Mesothelial cell of epicardium (in vitro differentiated cells): ENCODE measurements at places on chromosomes 4 and X.

- H3K27ac ChIP-seq = peak overlapping the region; percentile 0
- no peaks in the 10 kb centered on the region for H3K27me3 ChIP-seq
- peaks cover 15% of the 10 kb centered on the region for H3K4me1 ChIP-seq
Observed at GRCh38 chr4:87068583-87069021, 133.8 kb downstream of the AFF1 start.

DNA sequence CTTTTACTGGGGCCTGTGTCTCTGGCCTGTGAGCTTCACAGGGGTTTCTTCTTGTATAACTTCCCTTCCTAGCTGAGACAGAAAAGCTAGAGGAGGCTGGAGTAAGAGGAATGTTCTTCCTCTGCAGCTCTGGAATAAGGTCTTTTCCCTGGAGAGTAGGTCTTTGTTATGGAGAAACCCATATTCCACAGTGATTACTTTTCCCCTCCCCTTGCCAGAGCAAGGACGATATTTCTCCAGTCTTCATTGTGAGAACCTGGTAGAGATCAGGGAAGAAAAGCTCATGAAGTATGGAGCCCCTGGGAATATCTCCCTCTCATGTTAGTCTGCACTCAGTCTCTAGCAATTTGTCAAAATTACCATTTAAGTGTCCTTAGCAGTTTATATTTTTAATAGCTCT, 18.7 kb upstream of the GLRB start:
- no peaks in the 10 kb centered on the region for H3K27me3 ChIP-seq
- no peak for DNase-seq
- H3K36me3 ChIP-seq = no peaks in the 10 kb centered on the region
- peaks cover 6% of the 10 kb centered on the region for H3K4me1 ChIP-seq
- no peak overlapping the region for H3K27ac ChIP-seq
- no peak overlapping the region for H3K4me3 ChIP-seq

DNA sequence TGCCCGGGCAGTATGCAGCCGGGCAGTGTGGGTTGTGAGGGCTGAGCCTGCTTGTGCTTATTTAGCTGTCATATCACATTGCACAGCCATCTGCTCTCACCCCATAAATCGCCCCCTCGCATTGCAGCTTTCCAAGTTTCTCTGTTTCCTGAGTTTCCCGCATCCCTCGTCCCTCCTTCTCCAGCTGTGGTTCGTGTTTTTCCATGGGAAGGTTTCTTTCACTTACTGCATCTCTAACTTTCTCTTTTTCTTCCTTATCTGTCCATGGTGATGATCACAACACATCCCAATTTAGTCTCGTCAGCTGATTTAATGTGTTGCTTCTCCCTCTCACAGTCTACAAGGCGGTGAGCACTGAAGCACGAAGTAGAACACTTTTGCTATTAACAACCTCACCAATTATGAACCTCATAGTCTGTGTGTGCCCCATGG, 118.1 kb downstream of the ENPP6 start:
- H3K4me3 ChIP-seq = no peak overlapping the region
- H3K27me3 ChIP-seq = peaks cover 2% of the 10 kb centered on the region
- peaks cover 60% of the 10 kb centered on the region for H3K4me1 ChIP-seq

GRCh38 chr4:12588582-12588981, 895.6 kb downstream of the RAB28 start:
- no peak for DNase-seq
- no peaks in the 10 kb centered on the region for H3K36me3 ChIP-seq
- no peak overlapping the region for H3K4me3 ChIP-seq
- H3K27me3 ChIP-seq = no peaks in the 10 kb centered on the region
- no peak overlapping the region for H3K27ac ChIP-seq

GRCh38 chr4:74166135-74166534, 8.2 kb downstream of the MTHFD2L start:
- H3K27me3 ChIP-seq = no peaks in the 10 kb centered on the region
- H3K27ac ChIP-seq = no peak overlapping the region
- peaks cover 19% of the 10 kb centered on the region for H3K4me1 ChIP-seq
- no peak for DNase-seq
- H3K36me3 ChIP-seq = peaks cover 18% of the 10 kb centered on the region

GRCh38 chrX:5474282-5474681, 754.4 kb downstream of the NLGN4X start:
- H3K36me3 ChIP-seq = no peaks in the 10 kb centered on the region
- no peak overlapping the region for H3K4me3 ChIP-seq
- no peak overlapping the region for H3K27ac ChIP-seq
- H3K4me1 ChIP-seq = no peaks in the 10 kb centered on the region

- H3K27me3 ChIP-seq = no peaks in the 10 kb centered on the region
- H3K36me3 ChIP-seq = no peaks in the 10 kb centered on the region
- no peak overlapping the region for H3K27ac ChIP-seq
- DNase-seq = no peak
Observed at GRCh38 chr4:183147983-183148382, 48.9 kb downstream of the WWC2 start.

DNA sequence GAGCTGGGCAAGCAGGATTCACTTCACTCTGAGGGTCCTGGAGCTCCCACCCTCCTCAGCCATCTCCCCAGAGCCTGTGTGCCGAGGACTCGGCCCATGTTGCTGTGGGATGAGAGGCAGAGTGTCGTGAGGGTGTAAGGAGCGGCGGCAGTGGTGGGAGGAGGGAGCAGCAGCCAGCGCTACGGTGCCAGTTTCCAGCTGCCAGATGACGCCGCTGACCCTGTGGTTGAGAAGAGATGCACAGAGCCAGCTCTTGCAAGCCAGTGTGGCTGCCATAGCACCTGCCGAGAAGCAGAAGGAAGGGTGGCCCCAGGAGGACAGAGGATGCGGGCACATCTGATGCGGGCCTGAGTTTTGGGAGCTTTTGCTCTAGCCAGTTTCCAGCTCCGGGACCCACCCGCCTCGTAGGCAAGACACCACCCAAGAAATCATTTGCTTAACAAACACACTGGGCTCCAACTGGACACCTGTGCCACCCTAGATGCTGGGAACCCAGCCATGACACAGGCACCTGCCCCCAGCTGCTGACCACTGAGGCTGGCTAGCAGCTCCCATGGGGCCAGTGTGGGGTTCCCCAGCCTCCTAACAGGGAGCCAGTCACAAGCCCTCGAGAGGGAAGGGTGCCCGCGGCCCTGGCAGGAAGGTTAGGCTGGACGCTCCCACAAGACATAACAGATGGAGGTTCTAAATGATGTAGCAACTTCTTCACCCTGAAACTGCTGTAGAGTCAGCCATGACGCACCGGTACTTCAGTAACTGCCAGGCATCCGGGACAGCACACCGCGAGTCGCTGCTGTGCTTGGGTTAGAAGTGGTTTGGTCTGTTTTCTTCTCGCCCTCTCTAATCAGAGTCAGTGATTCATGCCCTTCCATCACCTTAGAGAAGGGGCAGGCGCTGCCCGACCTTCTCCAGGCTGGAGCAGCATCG, 8.9 kb downstream of the MSANTD1 start:
- no peaks in the 10 kb centered on the region for H3K27me3 ChIP-seq
- peak; percentile 13 for DNase-seq
- H3K36me3 ChIP-seq = no peaks in the 10 kb centered on the region

- H3K4me3 ChIP-seq = no peak overlapping the region
- peaks cover 35% of the 10 kb centered on the region for H3K4me1 ChIP-seq
- H3K36me3 ChIP-seq = peaks cover 3% of the 10 kb centered on the region
- no peaks in the 10 kb centered on the region for H3K27me3 ChIP-seq
- H3K27ac ChIP-seq = peak overlapping the region; percentile 89
- DNase-seq = no peak
Observed at GRCh38 chrX:19863212-19863856, 24.1 kb downstream of the SH3KBP1 start.

DNA sequence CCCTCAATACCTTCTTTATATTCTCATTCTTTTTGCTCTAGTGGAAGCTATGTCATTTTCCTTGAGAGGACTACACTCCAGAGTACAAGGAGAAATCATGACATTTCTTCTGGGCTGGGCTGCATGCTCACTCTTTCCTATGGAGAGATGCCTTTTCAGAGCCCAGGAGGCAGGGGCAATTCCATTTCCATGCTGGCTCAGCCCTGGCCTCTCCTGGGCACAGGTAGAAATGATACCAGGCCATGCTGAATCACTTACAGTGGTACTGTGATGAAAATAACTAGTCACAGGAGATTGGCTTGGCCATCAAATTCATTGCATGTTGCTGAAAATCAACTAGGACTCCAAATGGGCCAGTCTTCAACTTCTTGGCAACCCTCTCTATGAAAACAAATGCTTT, 34.0 kb upstream of the PPARGC1A start:
- peaks cover 10% of the 10 kb centered on the region for H3K4me1 ChIP-seq
- no peak overlapping the region for H3K27ac ChIP-seq
- no peaks in the 10 kb centered on the region for H3K36me3 ChIP-seq
- peaks cover 2% of the 10 kb centered on the region for H3K27me3 ChIP-seq
- no peak overlapping the region for H3K4me3 ChIP-seq

DNA sequence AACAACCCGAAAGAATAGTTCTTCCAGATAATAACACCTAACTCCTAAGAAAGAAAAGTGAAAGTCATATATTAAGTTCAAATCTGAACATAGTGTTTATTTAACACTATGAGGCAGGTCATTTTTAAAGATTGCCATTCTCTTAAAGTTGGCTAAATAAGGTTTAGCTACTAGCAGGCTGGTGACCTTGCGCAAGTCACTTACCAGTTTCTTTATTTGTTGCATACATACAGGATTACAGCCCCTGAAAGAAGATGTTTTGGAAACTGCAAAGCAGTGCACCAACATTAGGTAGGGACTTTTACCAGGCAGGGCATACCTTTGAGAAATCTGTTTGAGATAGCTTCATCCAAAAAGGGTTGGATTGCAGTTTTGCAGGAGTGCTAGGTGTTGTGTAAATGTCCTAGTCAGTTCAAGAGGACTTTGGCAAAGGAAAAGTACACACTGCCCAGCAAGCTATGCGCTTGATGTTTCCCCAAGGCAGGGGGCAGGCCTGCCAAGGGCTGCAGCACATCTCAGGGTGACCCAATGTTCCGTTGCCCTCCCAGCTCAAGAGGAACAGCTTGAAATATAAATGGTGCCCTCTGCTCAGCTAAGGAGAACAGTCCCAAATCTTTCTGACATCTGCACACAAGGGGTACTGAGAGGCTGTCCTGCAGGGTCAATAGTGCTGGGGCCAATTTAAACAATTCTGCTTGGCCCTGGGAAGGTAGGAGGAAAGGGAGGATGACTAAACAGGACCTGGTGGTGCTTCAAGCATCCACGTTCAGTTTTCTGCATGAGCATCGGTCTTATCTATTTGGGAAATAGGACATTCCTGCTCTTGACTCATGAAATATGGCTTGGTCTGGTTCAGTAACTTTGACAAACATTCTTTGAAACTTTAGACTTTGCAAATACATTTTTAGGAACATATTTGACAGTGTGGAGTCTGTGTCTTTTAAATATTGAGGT, 130.8 kb downstream of the COL4A6 start:
- H3K36me3 ChIP-seq = no peaks in the 10 kb centered on the region
- peak overlapping the region; percentile 92 for H3K27ac ChIP-seq
- H3K4me1 ChIP-seq = peaks cover 42% of the 10 kb centered on the region
- H3K27me3 ChIP-seq = no peaks in the 10 kb centered on the region
- H3K4me3 ChIP-seq = no peak overlapping the region

GRCh38 chrX:121755541-121755940, 708.1 kb downstream of the GLUD2 start:
- no peak for DNase-seq
- H3K27me3 ChIP-seq = no peaks in the 10 kb centered on the region
- H3K4me3 ChIP-seq = no peak overlapping the region
- no peaks in the 10 kb centered on the region for H3K4me1 ChIP-seq

DNA sequence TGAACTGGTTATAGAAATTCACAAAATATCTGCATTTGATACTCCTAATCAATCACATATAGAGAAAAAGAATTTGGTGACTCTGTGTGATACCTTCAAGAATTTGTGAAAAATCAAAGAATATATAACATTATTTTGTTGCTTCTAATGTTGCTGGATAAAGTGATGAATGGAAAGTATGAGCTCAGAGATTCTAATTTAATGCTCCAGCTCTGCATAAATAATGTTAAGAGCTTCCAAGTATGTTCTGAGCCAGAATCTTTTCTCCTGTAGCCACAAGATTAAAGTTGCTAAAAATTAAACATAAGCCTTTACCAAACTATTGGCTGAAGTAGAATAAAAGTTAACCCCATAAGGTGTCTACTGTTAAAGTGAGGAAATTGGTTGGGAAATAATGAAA, 294.7 kb upstream of the CT83 start:
- H3K27me3 ChIP-seq = no peaks in the 10 kb centered on the region
- H3K36me3 ChIP-seq = no peaks in the 10 kb centered on the region
- peaks cover 2% of the 10 kb centered on the region for H3K4me1 ChIP-seq
- DNase-seq = no peak

DNA sequence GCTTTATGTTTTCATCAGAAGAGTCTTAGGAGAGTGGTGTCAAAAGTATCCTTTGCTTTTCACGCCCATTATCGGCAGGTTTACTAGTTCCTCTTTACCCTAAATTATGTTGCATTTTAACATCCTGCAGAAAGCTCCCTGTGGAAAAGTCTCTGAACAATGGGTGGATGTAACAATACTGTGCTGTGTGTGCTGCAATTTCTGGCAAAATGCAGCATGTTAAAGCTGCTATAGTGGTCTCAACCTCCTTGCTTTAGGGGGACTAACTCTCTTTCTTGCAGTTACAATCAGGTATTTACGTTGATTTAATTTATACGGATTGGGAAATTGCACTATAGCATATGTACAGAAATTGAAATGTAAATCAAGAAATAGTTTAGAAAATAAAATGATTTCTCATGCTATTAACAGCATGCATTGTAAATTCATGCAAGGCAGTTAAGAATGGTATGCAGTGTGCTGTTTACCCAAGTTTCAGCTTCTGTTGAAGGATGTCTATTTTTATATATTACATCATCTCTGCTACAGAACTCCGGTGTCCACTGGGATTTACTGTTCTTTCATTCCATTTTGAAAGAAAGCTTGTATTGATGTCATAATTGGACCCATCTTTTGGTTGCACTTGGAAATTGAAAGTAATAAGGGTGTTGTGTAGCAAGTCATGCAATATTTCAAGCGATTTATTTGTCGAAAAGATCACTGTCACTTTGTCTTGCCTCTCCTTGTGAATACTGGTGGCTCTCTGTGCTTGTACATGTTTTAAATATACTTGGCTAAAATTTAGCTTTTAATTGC, 145.7 kb downstream of the RAPGEF2 start:
- H3K4me3 ChIP-seq = no peak overlapping the region
- no peaks in the 10 kb centered on the region for H3K27me3 ChIP-seq
- H3K36me3 ChIP-seq = peaks cover 22% of the 10 kb centered on the region
- no peak for DNase-seq
- peak overlapping the region; percentile 48 for H3K27ac ChIP-seq

DNA sequence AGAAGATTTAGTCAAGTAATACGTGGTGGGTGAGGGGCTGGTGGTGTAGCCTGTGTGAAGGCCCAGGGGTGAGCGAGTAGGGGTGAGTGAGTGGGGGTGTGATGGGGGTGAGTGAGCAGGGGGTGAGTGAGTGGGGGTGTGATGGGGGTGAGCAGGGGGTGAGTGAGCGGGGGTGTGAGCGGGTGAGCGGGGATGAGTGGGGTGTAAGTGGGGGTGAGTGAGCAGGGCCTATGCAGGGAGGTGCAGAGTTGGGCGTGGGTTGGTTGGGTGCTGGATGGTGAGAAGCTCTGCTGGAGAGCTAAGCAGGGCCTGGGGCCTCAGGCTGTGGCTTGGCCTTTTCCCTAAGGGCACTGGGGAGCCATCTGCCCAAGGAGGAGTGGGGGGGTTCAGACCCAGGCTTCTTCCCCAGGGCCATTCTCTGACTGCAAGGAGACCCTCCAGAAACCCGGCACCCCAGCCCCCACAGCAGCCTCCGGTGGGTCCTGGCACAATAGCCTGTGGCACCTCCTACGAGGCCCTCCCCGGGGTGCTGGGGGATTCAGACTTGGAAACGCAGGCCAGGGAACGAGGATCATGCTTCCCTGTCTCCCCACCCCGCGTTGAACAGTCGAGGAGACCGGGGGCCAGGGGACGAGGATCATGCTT, 30.4 kb downstream of the SH3TC1 start:
- H3K27ac ChIP-seq = no peak overlapping the region
- peaks cover 7% of the 10 kb centered on the region for H3K36me3 ChIP-seq
- DNase-seq = no peak
- H3K4me1 ChIP-seq = peaks cover 16% of the 10 kb centered on the region
- no peaks in the 10 kb centered on the region for H3K27me3 ChIP-seq
